ENCODE measurements at places on chromosomes 12 and 14. TPM values are rescaled to one million over a fixed set of nuclear protein-coding genes. Genes with fewer than 3 reads are reported as not detected.

GRCh38 chr12:120826335-120826734 lies 77.8 kb downstream of the SPPL3 start:
- H3K36me3 ChIP-seq: no peaks in the 10 kb centered on the region
- DNase-seq: no peak
- no peaks in the 10 kb centered on the region for H3K4me1 ChIP-seq
- H3K27me3 ChIP-seq: no peaks in the 10 kb centered on the region

The NKX2-8 gene
- total RNA-seq: not detected

The MOK gene
- total RNA-seq: 12.1 TPM

DNA sequence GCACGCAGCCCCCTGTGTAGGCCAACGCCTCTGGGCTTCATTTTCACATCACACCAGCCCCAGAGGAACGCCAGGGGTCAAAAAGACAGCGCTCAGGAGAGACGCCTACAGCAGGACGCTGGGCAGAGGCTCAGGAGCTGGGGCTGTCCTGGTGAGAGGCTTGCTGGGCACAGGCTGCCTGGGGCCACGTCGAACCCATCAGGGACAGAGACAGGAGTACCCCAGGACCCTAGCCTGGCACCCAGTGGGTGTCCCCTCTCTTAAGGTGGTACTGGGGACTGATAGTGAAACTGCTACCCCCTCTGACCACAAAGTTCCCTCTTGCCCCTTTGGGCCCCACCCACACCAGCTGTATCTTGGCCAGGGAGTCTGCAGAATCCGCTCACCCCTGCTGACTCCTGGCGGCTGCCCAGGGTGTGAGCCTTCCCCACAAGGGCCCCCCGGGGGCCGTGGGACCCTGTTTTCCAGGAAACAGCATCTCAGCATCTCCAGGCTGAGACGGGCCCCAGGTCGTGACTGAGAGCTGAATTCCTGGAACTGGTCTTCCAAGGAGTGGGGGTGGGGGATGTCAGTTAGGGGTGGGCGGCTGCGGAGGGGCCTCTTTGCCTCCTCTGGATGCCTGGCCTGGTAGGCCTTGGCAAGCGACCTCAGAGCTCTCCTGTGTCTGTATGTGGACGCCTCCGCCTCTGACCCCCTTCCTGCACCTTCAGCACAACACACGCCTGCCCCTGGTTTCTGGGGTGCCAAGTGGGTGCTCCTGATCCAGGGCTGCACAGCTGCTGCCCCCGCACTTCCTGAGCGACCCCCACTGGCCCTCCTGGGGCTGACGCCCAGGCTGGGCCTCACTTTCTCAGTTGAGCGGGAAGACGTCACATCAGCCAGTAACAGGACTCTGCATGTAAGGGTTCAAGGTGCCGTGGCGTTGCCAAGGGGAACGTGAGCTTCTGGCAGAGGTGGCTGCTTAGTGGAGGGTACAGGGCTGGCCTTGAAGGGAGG lies 321.9 kb upstream of the RTL1 start:
- no peaks in the 10 kb centered on the region for H3K4me1 ChIP-seq
- H3K27ac ChIP-seq: no peak overlapping the region
- no peak overlapping the region for H3K4me3 ChIP-seq
- no peaks in the 10 kb centered on the region for H3K36me3 ChIP-seq

DNA sequence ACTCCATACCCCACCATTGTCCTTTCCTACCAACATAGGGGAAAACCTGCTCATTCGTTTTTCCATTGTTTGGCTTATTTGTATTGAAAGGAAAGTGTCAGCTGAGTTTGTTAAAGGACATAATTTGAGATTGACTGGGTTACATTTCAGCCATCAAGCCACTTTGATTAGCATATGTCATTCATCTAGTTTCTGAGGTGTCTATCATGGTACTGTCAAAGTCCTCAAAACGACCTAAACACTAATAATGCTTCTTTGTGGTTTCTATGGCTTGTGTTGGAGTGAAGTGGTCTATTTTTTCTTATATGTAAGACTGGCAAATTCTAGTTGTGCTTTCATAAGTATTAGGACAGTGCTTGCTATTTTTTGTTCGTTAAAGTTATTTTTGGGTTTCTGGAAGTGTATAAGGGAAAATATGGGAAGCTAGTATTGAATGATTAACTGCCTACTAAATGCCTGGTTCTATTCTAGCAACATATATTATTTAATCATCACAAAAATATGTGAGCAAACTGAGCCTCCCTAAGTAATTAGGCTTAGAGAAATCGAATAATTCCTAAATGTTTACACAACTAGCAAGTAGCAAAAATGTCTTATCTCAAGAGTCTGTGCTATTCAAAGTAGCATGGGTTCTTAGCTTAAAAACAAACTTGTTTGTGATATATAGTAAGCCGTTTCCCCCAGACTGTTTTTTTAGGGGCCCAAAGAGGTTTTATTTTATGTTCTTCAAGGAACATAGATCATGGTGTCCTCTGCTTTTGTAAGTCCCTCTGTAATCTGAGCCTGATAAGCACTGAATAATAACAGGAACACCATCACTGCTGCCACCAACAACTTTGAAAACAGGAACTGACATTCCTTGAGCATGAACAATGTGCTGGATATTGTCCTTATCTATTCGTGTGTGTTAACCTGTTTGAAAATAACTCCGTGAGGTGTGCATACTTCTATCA lies 67.1 kb downstream of the DERA start:
- no peak overlapping the region for H3K4me3 ChIP-seq
- H3K4me1 ChIP-seq: peaks cover 29% of the 10 kb centered on the region
- peak; percentile 45 for DNase-seq
- H3K36me3 ChIP-seq: no peaks in the 10 kb centered on the region
- H3K27ac ChIP-seq: peak overlapping the region; percentile 64

DNA sequence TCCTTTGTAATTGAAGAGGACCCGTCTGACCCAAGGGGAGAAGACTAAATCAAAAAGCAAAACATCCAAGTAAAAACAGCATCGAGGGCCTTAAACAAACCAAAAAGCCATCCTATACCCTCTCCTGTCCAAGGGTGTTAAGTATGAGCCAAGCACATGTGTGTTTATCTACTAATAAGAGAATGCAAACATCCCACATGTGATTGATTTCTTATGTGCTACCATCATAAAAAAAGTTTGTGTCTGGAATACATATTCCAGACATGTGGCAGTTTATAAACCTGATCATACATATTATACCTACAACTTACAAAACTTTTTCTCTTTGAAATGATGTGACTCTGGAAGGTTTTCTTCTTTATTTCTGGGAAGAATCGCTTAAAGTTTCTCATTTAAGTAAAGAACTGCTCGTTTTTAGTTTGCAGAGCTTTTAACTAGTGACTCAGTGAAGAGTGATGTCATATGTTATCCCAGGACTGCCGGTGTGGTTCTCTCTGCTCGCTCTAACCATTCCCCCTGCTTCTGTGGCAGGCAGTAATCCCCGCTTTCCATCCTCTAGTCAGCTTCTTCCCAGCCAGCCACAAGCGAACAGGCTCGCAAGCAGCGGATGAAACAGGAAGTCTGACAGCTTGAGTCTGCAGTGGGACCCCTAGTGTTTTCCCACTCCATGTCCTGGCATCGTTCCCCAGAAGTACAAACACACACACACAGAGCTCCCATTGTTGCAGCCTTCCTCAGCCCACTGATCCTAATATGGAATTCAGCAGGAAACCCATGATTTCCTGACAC lies 431 bp upstream of the RHOJ start:
- no peaks in the 10 kb centered on the region for H3K27me3 ChIP-seq
- DNase-seq: peak; percentile 86
- peak overlapping the region; percentile 59 for H3K27ac ChIP-seq
- no peaks in the 10 kb centered on the region for H3K36me3 ChIP-seq
- H3K4me3 ChIP-seq: peak overlapping the region; percentile 29
- peaks cover 12% of the 10 kb centered on the region for H3K4me1 ChIP-seq

The PKP2 gene
- total RNA-seq: 29.9 TPM

All from SJSA1 (cell line).